Mesenteric fat pad (tissue), 1 donor: ENCODE measurements at places on chromosomes 2 and 18. TPM values are rescaled to one million over a fixed set of nuclear protein-coding genes. Genes with fewer than 3 reads are reported as not detected.

- no peak for DNase-seq
Observed at GRCh38 chr2:197208841-197209240, 101.7 kb downstream of the ANKRD44 start.

GRCh38 chr2:169964740-169965139 lies 137.5 kb downstream of the UBR3 start:
- no peak for DNase-seq

DNA sequence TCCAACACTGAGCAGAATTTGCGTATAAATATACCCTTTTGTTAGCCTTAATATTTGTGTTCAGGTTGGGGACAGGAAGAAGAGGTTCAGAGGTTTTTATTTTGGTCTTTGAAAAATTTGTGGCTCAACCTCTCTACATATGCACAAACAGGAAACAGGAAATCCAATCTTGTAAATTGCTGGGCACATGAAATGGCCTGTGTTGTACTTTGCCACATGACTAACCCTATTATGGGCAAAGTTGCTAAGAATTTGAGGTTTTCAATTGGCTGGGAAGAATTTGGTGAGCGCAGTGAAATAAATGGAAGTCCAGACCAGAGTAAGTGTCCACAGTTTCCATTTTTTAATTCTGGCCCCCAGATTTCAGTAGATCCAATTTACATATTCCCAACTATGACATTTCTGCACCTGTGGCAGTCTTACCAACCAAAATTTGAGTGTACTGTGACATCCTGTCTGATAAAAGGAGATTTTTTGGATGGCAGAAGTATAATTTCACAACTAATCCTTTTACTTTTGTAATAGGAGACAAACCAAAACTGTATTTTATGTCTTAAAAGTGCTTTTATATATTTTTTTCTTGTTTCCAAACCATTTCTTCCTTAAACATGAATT lies 63.6 kb downstream of the COX7A2L start:
- no peak for DNase-seq

- no peak for DNase-seq
Observed at GRCh38 chr18:42588786-42589185, 526.7 kb downstream of the RIT2 start.

The BUB1 gene
- 0.26 TPM for total RNA-seq

DNA sequence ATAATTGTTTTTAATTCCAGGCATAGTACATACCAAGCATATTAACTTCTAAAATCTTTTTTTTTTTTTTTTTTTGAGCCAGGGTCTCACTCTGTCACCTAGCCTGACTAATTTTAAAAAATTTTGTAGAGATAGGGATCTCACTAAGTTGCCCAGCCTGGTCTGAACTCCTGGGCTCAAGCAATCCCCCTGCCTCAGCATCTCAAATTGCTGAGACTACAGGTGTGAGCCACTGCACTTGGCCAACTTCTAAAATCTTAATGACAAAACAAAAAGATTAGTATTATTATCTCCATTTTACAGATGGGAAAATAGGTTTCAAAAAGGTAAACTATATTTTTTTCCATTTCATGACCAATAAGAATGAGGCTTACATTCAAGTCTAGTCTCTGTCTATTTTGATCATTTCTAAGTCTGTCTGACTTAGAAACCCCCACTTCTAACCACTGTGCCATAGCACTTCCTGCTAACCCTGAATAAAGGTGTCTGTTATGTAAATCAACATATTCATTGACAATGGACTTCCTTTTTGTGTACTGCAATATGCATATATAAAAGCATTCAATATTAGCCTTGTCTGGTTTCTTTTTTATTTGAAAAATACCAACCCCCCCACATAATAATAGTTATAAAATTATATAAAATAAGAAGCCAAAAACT lies 28.7 kb upstream of the ZEB2 start:
- DNase-seq: no peak
